Stimulated activated CD4-positive, alpha-beta T cell treated with anti-CD3 and anti-CD28 coated beads, Interleukin-15, amount 100 ng/mL, for 24 hours (primary cell): ENCODE measurements at places on chromosomes 4 and X.

GRCh38 chrX:143634309-143634662 is 1.6 kb downstream of the SLITRK4 start:
- no peak for DNase-seq

DNA sequence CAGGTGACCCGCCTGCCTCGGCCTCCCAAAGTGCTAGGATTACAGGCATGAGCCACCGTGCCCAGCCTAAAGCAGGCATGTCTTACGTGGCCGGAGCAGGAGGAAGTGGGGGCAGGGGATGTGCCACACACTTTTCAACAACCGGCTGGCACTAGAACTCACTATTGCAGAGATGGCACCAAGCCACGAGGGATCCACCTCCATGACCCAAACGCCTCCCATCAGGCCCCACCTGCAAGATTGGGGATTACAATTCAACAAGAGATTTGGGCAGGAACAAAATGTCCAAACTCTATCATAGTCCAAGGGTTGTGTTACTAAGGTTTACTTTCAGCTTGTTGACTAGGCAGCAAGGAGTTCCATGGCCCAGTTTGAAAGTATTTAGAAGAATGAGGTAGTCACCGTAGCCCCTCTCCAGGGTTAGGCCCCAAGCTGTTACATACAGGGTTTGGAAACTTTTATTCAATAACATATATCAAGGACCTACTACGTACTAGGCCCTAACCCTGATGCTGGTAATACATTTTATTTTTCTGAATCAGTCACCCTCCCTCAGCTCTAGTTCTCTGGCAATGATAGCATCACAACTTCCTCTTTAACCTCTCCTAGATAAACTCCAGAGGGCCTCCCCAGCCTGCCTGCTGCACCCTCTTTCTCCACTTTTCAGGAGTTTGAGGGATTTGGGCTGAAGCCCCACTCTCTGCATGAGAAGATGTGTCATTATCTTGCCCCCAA is 18.0 kb upstream of the TBC1D14 start:
- DNase-seq, result no peak

GRCh38 chr4:53706422-53707032 is 115.2 kb upstream of the LNX1 start:
- no peak for DNase-seq

DNA sequence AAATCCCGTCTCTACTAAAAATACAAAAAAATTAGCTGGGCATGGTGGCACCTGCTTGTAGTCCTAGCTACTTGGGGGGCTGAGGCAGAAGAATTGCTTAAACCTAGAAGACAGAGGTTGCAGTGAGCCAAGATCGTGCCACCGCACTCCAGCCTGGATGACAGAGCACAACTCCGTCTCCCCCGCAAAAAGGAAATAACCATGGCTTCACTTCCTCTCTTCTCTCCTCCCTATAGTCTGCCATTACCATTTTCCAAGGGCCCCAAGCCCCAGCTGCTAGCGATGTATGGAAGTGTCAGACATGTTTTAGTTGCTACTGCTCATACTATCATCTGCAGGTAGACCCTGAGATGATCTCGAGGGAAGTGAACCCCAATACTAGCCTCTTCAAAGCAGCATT is 177.3 kb upstream of the FAM9B start:
- no peak for DNase-seq

DNA sequence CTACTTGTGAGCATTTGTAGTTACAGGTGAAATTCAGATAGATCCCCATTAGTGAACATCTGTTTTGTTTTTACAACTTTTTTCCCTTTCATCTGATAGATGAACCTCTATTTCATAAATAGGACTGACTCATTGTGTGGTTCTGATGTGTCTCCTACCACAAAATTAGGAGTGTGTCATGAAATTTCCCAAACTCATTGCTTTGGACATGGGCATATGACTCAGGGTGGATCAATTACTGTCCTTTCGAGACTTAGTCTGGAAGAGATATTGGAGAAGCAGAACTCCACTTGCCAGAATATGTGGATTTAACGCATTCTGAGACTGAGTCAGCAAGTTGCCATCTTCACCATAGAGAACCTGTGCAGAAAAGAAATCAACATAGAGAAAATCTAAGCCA is 53.5 kb upstream of the PCDH10 start:
- no peak for DNase-seq

- DNase-seq, result no peak
Measured at GRCh38 chrX:132999209-132999608, 40.8 kb upstream of the HS6ST2 start.

DNA sequence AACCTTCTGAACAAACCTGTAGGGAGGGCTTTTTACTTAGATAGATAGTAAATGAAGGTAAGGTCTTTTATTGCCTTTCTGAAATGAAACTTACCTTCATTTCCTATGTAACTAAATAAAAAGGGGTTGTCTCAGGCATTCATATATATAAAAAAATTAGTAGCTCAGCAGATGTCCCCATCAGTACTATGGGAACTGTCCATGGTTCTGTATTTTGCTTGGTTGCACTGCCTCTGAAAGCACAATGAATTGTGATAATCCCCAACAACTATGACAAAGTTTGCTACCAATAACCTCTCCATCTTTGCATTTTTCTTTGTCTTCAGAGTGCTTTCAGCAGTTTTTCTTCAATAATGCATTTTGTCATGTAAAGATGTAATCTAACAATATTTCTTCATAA is 222.4 kb downstream of the SLIT2 start:
- DNase-seq, result no peak

GRCh38 chrX:103211012-103211715 is 3.7 kb upstream of the BEX4 start:
- DNase-seq, result peak; percentile 34

- no peak for DNase-seq
Measured at GRCh38 chr4:36471903-36472302, 190.5 kb downstream of the DTHD1 start.

DNA sequence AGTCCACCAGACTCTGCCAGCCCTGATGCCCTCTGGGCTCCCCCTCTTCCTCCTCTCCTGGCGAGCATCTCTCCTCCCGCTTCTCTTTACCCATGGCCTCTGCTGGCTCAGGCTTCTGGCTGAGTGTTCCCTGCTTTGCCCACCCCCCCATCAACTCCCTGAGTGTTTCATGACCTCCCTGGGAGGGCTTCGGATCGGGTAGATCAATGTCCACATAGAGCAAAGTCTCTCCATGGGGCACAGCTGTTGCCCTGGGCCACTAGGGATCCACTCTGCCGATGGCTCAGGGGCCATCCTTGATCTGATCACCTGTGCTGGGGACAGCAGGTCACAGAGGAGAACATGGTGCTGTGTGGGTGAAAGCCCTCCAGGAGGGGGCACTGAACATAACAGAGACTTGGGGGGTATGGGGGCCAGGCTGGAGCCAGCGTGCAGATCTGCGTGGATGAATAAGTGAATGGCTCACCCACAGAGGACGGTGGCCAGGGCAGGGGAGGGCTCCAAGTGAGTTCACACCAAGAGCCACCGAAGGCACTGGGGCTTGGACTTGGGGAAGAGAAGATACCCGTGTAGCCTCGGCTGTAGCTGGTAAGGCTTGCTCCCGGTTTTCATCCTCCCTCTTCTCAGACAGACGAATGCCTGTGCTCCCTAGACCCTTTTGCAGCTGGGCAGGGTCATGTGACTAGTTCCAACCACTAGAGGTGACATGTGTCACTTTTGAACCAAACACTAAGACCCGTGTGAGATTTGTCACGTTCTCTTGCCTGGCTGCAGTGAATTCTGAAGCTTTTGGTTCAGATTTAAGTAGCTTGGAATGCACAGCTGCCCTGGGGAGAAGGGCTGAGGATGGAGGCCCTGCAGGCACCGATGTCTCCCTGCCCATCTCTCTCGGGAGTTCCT is 23.2 kb upstream of the AFAP1 start:
- no peak for DNase-seq

DNA sequence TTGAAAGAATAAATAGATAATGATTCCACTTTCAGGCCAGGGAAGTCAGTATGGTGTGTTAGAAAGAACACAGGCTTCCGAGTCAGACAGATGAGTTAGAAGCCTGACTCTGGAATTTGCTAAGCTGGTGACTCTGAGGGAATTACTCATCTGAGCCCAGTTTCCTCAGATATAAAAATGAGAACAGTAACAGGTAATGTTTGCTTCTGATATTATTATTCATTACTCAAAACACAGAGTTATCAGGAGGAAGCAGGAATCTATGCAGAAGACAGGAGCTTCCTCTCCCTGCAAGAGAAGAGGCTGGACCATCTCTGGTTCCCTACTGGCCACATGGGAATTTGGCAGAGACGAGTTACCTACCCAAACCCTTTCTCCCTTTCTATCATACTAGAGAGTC is 163.1 kb downstream of the EVC2 start:
- DNase-seq, result no peak

DNA sequence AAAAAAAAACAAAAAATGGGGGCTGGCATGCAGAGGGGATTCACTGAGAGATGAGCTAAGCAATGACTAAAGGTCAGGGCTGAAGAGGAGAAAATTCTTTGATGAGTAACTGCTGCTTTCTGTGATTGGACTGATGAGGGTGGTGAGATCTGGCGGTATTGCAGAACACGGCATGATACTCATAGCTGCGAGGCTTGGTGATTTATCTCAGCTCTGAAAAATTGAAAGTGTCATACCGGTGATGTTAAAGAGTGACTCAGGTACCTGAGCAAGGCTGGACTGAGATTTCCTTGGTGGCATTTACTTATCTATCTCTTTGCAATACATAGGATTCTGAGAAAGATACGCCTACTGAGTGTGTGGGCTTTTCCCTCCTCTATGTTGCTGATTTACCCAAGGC is 204.1 kb upstream of the DDX53 start:
- no peak for DNase-seq

DNA sequence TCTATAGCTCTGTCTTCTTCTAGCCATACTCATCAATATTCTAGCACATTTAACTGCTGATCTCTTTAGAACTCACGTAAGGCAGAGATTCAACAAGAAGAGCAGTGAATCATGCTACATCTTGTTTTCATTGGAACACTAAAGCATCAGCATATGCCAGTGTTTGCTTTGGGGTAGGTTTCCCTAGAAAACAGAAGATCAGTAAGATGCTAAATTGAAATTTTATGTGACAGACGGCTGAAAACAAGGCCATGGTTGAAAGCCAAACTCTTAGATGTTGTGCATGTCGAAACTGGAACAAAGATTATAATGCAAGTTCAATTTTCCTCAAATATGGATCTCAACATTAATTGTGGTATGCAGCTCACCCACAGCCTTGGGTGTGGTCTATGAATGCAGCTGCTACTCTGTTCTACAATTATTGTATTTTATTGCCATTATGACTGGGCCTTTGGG is 107.6 kb downstream of the PDLIM5 start:
- DNase-seq, result no peak

DNA sequence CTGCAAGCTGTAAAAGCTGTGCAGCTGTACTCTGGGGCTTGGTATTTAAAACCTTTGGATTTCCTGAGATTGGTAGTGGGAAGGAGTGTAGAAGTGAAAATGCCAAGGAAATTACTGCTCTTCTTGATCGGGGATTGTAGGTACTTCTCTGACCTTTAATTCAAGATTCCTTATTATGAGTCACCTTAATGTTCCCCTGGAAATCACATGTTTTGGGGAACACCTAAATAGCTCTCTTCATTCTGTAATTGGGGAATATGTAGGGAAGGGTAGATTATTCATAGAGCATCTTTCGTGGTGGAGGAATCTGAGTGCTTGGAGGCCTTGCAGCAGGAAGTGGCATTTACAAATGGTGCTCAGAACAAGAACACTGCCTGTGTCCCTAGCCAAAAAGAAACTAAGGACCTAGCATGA is 137.8 kb downstream of the UCHL1 start:
- DNase-seq, result no peak

GRCh38 chr4:54085284-54085683 is 14.7 kb upstream of the GSX2 start:
- DNase-seq, result no peak

DNA sequence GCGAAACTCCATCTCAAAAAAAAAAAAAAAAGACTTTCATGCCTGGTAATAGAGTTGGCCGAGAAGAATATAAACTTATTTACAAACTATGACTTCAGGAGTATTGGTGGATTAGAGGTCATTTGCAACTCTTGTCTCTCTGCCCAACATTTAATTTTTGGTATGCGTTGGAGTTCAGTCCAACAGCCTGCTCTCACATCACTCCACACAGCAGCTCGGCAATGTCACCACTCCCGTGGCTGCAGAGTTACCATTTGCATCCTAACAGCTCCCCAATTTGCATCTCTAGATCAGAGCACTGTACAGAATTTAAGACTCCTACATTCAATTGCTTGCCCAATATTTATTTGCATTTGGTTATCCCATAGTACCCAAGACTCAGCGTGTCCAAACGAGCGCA is 40.9 kb upstream of the AP1AR start:
- DNase-seq, result no peak

GRCh38 chrX:94455782-94456181 is 781.8 kb downstream of the FAM133A start:
- no peak for DNase-seq

- DNase-seq, result no peak
Measured at GRCh38 chr4:88189881-88190585, 31.6 kb upstream of the ABCG2 start.

GRCh38 chr4:144967161-144967560 is 130.8 kb downstream of the ANAPC10 start:
- no peak for DNase-seq

GRCh38 chr4:79395841-79396240 is 12.2 kb downstream of the GK2 start:
- no peak for DNase-seq

- DNase-seq, result no peak
Measured at GRCh38 chr4:63563288-63564014, 845.8 kb downstream of the TECRL start.

GRCh38 chr4:78040431-78040830 is 16.7 kb upstream of the FRAS1 start:
- no peak for DNase-seq

DNA sequence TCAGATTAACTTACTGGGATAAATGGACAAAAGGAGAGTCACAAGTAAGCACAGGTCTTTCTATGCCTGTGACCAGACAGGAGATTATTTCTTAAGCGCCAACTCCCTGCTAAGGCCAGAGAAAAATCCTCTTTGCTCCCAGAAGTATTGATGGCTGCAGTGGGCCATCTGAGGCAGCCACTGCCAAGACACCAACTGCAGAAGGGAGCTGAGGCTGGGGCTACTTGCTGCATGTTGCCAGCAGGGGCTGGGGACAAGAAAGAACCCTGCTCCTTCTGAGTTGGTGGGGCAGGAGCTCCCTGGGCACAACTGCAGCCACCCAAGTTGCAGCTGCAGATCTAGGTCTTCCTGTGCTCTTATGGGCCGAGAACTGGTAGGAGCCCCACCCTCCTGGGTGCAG is 1075.3 kb downstream of the PCDH18 start:
- no peak for DNase-seq

DNA sequence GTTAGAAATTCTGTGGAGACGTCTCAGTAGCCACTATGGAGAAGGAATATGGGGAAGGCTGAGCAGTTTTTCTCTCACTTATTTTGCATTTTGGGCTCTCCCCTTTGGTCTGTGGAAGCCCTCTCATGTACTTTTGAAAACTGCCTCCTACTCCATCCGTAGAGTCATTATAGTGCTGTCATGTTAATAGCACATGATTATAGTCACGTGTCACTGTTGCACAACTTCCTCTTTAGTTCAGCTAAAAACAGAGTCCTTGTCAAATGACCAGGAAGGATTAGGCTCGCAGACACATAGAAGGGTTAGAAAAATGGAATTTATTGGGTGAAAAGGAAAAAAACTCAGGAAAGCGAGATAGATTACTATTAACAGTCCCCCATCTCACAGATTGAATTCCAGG is 258.2 kb upstream of the CXorf51A start:
- DNase-seq, result no peak
